ENCODE measurements at places on chromosomes 6 and 20.

DNA sequence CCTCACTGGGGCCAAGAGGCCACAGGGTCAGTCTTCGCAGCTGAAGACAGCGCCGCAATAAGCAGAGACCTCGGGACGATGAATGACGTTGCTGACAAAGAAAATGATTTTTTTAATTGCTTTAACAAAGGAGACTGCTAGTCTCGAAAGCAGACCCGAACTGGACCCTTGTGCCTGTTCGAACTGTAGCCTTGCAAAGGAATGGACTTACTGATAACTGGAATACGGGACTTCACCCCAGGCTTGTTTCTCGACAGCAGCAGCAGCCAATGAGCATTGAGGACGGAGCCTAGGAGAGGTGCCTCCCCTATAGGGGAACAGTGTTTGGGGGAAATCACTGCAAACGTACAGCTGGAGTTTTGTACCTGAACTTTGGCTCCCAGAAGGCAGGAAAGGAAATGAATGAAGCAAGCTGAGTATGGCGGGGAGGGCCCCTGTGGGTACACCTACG, 1.3 kb upstream of the TAF4 start:
- DNase-seq: no peak

GRCh38 chr6:14984519-14984853, 261.4 kb upstream of the JARID2 start:
- DNase-seq: no peak

- peak; percentile 49 for DNase-seq
Observed at GRCh38 chr20:24950836-24951525, 1.9 kb downstream of the CST7 start.

- no peak for DNase-seq
Observed at GRCh38 chr20:35610833-35611427, 4.7 kb upstream of the SPAG4 start.

- DNase-seq: no peak
Observed at GRCh38 chr20:4919047-4919704, 82.1 kb downstream of the SLC23A2 start.

DNA sequence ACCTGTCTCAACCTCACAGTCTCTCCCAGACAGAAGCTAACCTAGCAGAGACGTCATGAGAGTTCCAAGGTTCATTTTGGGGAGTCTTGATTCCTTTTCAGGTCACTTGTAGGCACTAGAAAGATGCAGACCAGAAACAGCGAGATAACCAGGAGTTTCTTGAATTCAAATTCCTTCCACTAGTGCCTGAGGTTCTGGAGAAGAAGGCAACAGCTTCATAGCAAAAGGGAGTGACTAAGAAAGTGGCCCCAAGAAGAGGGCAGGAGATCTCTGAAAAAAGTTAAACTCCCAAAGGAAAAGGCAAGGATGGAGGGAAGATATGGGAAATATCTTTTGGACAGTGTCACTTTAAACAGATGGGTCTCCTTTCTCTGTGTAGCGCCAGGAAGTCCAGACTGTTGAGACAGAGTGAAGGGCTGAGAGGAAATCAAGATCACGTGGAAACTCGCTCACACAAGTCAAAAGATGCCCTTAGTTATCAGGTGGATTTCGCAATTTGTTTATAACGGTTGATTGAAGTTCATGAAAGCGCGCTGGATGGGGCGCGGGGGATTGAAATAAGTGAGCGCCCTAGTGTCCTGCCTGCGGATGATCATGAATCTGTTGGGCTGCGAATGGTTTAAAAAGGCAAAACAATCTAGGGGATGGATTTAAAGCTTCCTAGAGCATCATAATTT, 4.8 kb upstream of the PRSS16 start:
- DNase-seq: no peak

GRCh38 chr6:82074556-82074955, 173.0 kb downstream of the IBTK start:
- DNase-seq: no peak

- DNase-seq: no peak
Observed at GRCh38 chr6:7183707-7184106, 75.9 kb downstream of the RREB1 start.

GRCh38 chr6:47352966-47353365, 43.3 kb upstream of the TNFRSF21 start:
- no peak for DNase-seq

GRCh38 chr20:41938353-41938752, 320.2 kb upstream of the CHD6 start:
- DNase-seq: no peak

DNA sequence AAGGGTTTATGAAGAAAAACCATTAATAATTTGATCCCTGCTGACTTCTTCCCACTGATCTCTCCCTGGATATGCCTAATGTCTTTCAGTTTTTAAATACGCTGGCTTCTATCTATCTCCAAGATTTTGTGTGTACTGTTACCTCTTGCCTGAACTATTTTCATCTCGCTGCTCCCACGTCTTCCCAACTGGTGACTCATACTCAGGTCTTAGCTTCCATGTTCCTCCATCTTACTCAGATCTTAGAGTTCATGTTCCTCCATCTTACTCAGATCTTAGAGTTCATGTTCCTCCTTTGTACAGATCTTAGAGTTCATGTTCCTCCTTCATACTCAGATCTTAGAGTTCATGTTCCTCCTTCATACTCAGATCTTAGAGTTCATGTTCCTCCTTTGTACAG, 21.6 kb downstream of the GPR6 start:
- DNase-seq: no peak

DNA sequence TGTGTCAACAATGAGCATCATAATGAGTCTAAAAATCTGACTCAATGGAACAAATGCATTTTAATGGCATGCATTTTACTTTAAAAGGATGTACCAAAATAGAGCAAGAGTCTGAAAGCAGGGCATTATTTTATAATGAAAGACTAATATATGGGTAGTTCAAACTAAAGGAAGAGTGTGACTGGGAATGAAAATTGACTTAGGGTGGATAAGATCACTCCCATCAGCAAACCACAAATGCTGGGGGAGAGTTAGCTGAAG, 114.7 kb downstream of the SOX4 start:
- no peak for DNase-seq

GRCh38 chr6:24358219-24358821, 461 bp upstream of the DCDC2 start:
- DNase-seq: no peak

- DNase-seq: no peak
Observed at GRCh38 chr20:39651645-39652325, 689.6 kb downstream of the DHX35 start.

DNA sequence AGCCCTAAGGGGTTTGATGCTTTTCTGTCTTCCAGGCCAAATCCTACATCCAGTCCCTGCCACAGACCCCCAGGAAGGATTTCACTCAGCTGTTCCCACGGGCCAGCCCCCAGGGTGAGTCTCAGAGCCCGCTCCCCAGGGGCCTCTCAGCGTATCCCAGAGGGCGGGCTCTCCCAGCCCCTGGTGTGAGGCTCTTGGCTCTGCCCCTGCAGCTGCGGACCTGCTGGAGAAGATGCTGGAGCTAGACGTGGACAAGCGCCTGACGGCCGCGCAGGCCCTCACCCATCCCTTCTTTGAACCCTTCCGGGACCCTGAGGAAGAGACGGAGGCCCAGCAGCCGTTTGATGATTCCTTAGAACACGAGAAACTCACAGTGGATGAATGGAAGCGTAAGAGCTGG, 8.4 kb downstream of the MAPK13 start:
- DNase-seq: no peak

GRCh38 chr6:10409233-10409721, 5.6 kb downstream of the TFAP2A start:
- no peak for DNase-seq

Measured in HL-60 (cell line).